Globus pallidus (tissue), 1 donor: ENCODE measurements at places on chromosomes 16 and 17.

- no peak for DNase-seq
Observed at GRCh38 chr17:81900181-81900820, 1.7 kb upstream of the NPB start.

- DNase-seq = peak; percentile 49
Observed at GRCh38 chr16:81738783-81739496, 40.2 kb upstream of the PLCG2 start.

DNA sequence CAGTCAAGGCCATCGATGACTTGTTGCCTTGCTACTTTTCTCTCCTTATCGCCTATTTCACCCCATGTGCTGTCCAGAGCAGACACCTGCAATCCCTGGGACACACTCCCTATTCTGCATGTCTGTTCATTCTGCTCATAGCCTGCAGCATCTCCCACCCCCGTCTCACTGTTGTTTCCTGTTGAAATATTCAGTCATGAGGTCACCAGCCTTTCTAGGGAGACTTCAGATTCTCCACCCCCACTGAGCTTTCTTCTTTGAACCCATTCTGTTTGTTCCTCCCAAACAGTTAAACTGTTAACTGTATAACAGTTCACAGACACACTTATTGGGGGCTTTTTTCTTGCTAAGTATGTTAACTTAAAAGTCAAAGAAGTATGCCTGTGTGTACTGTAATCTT, 94.4 kb downstream of the AATF start:
- no peak for DNase-seq

DNA sequence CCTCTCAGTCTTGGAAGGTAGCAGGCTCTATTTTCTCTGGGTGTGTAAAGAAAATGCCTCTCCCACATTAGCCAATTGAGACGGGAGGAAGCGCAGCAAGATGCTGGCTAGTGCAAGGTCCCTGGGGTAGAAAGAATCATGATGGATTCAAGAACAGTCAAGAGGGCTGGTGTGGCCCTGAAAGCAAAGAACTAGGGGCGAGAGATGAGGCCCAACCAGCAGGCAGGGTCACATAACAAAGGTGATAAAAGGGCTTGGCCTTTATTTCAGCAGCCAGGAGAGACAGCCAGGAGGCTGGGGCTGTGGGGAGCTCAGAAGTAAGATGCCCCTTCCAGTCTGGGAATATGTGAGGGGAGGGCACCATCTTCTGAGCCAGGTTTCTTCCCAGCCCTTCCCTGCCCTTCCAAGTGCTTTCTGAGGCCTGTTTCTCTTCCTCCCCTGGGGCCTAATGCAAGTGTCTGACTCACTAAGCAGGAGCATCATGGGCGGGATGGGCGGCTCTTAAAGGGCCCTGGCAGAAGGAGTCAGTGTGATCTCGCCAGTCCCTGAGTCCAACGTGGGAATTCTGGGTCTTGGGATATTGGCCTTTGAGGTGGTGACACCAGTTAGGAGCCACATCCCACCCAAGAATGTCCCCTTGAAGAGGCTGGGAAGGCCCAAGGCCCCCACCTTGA, 3.9 kb upstream of the NLRC5 start:
- no peak for DNase-seq

GRCh38 chr17:80872501-80873306, 118.9 kb upstream of the CHMP6 start:
- DNase-seq = no peak

DNA sequence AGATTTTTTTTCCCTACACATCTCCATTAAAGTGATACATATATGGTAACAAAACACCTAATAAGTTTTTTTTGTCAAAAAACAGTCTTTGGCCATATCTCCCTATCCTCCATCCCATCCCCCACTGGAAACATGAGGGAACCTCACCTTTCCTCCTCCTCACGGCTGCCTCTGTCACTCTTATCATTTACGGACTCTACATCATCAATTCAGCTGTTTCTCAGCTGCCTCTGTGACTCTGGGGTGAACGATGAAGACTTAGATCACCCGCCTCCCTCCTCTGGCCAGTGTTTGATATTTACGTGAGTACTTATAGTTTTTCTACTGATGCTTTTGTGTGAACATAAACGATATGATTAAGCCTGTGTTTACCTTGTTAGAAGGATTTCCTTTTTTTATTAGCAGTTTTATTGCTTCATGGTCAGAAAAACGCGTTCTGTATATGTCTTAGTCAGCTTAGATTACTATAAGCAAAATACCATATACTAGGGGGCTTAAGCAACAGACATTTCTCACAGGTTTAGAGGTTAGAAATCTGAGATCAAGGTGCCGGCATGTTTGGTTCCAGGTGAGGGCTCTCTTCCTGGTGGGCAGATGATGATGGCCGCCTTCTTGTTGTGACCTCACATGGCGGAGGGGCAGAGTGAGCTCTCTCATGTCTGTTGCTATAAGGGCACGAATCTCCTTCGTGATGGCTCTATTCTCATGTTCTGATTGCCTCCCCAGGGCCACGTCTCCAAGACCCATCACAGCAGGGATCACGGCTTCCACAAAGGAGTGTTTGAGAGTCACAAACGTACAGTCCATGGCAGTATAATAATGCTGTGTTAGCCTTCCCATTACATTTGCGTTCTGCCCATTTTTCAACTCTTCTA, 32.1 kb downstream of the DNAH17 start:
- DNase-seq = no peak

DNA sequence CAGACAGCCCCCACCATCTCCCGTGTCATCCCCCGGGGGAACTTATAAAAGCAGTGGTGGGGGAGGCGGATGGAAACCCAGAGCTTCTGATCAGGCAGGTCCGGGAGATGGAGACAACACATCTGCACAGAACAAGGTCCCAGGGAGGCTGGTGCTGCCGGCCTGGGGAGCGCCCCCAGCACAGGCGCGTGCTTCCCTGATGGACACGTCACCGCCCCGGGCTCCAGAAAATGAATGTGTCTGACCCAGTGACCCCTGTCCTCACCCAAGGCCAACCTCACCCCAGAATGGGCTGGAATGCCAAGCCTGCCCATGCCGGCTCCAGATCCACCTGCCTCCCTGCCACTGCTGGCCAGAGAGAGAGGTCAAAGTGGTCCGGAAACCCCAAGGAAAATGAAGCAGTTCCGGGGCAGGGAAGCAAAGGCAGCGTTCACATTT, 12.5 kb downstream of the SLC7A5 start:
- DNase-seq = no peak

DNA sequence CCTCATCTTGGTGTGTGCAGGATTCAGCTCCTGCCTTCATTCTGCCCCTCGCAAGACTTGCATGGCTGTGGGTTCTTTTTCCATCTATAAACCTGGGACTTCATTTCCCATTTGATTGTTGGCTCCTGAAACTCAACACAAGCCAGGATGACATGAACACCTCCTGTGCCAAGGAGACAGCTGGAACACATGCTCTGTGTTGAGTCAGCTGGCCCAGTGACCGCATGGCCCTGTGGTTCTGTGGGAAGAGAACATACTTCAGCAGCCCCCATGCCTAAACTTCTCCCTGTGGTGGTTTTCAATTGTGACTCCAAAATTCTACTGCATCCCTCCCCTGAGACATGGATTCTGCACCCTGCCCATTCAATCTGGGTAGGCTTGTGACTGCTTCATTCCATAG, 57.9 kb upstream of the FOXF1 start:
- no peak for DNase-seq

DNA sequence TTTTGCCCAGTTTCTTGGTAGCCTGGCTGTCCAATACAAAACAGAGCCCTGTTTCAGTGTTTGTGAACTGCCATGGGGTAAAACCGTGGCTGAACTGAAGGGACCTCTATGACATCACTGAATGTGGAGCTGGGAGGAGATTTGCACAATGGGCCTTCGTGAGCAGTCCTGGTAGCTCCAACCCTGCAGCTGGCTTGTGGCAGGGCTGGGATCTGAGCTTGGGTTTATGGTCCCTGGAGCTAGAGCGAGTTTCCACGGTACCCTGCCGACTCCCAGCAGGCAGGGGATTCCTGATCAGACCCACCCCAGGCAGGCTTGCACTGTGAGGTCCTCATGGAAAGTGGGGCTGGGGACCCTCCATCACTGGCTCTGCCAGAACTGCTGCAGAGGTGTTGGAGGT, 247.0 kb downstream of the GSG1L start:
- peak; percentile 79 for DNase-seq

- peak; percentile 48 for DNase-seq
Observed at GRCh38 chr17:81966343-81967243, 5.6 kb upstream of the NOTUM start.

- no peak for DNase-seq
Observed at GRCh38 chr17:19780846-19781245, 32.7 kb upstream of the ALDH3A1 start.

GRCh38 chr17:28634206-28634865, 10.6 kb downstream of the BLTP2 start:
- no peak for DNase-seq

- DNase-seq = no peak
Observed at GRCh38 chr16:75267631-75268264, 16.3 kb upstream of the BCAR1 start.

GRCh38 chr17:62611728-62612127, 15.7 kb upstream of the MRC2 start:
- no peak for DNase-seq

DNA sequence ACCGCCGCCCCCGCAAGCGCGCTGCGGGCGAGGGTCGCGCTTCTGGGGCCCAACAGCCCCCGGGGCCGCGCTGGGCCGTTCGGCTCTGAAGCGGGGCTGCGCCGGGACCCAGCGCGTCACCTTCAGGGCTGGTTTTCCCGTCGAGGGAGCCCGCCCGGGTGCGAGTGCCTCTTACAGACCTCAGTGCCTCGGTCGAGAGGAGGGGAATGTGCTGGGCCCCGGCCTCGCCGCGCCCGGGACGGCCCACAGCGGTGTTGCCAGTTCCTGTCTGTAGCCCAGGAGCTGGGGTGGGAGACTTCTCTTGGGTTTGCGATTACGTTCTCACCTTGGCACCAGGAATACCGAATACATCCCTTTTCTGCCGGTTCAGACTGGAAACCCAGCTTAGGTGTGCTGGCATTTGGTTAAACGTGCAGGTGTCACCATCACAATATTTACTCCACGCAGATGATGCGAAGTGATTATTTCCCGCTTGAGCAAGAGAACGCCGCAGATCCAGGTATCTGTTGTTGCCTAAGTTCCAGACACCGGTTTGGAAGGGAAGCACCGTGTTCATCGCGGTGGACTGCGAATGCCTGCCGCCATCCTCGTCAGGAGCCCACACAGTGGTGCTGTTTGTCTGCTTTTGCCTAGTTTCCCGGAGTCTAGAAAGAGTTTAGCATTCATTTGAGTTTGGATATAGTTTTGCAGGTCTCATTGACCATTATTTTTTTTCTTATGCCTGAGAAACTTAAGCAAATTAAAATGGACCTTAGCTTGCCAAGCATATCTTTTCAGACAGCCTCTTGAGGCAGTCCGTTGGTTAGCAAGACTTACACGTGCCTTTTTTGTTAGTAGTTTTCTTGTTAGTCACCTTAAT, 914 bp downstream of the MAP1LC3B start:
- peak; percentile 60 for DNase-seq

GRCh38 chr16:8561496-8561895, 28.8 kb downstream of the TMEM114 start:
- no peak for DNase-seq

GRCh38 chr16:75860326-75861053, 134.2 kb upstream of the CPHXL start:
- peak; percentile 91 for DNase-seq

DNA sequence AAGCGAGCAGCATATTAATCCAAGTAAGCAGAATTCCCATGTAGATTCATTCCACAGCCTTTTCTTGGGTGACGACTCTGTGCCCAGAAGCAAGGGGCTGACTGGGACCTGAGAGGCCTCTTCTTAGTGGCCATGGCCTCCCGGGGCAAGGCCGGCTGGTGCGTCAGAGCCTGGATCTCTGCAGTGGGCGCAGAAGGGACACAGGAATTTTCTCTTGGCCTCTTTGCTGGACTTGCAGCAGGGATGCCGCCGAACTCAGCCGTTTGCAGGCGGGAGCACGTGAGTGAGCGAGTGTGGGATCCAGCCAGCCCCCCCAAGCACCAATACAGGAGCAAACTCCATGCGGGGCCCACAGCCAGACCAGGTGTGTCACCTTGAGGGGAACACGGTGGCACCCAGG, 151.8 kb downstream of the RPTOR start:
- DNase-seq = no peak

DNA sequence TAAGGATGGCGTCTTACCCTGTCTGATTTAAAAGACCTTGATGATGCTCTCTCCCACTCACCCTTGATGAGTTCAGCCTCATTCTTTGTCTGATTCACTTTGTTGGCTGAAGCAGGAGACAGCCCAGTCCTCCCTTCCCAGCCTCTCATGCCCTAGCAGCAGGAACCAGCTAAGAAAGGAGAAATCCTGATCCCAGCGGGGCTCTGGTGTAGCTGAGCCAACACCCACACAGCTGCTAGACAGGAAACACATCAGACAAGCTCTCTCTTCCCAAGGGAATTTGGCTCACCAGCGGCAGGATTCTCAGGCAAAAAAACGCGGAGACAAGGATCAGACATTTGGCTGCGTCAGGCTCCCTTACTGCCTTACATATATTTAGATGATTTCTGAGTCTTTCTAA, 211.5 kb downstream of the CDH11 start:
- DNase-seq = no peak

GRCh38 chr16:46812781-46813540, 18.0 kb downstream of the C16orf87 start:
- DNase-seq = no peak

- no peak for DNase-seq
Observed at GRCh38 chr17:34725008-34725407, 145.6 kb downstream of the TMEM132E start.

GRCh38 chr16:24001710-24002109, 165.9 kb downstream of the PRKCB start:
- DNase-seq = no peak

DNA sequence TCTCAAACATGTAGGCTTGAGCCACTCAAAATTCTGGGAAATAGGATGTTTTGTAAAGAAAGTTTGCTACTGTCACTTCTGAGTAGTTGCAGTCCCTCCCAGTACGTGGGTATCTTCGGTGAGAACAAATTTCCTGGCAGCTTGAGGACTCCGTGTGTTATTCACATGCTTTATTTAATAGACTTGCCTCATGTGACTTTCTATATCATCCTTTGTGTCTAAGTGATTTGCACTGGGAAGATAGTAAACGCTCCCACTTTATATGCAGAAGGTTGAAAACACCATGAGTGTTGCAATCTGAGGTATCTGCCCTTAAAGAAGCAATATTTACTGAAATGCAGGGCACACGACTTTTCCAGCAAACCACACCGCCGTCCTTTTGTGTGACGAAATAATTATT, 643.7 kb downstream of the MAF start:
- DNase-seq = no peak

DNA sequence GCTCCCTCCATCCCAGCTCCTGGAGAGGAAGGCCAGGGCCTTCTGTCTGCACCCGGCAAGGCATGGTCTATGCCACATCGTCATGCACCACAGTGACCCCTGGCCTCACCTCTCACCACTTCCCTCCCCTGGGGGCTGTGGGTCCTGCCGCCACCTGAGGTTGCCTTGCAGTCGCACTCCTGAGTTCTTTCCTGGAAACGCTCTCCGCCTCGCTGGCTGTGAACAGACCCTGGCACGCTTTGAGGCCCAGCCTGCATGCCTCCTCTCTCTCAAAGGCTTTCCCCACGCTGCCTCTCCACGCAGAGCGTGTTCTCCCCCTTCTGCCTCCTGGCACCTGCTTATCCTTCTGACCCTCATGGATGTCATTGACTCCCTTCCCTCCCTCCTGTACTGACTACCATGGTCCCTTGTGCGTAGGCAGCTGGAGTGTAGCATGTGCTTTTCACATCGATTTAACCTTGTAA, 45.4 kb downstream of the SEC14L1 start:
- no peak for DNase-seq

- DNase-seq = no peak
Observed at GRCh38 chr16:61014869-61015268, 1021.4 kb downstream of the CDH8 start.
